ENCODE measurements at places on chromosomes 7 and 10. TPM values are rescaled to one million over a fixed set of nuclear protein-coding genes. Genes with fewer than 3 reads are reported as not detected.

GJD4 gene
- total RNA-seq: not detected

- H3K36me3 ChIP-seq: no peaks in the 10 kb centered on the region
- no peak for DNase-seq
- H3K4me3 ChIP-seq: no peak overlapping the region
- H3K27ac ChIP-seq: no peak overlapping the region
These were observed 618.3 kb downstream of the LRMDA start for GRCh38 chr10:76049581-76050290.

SPAM1 gene
- total RNA-seq: not detected

DNA sequence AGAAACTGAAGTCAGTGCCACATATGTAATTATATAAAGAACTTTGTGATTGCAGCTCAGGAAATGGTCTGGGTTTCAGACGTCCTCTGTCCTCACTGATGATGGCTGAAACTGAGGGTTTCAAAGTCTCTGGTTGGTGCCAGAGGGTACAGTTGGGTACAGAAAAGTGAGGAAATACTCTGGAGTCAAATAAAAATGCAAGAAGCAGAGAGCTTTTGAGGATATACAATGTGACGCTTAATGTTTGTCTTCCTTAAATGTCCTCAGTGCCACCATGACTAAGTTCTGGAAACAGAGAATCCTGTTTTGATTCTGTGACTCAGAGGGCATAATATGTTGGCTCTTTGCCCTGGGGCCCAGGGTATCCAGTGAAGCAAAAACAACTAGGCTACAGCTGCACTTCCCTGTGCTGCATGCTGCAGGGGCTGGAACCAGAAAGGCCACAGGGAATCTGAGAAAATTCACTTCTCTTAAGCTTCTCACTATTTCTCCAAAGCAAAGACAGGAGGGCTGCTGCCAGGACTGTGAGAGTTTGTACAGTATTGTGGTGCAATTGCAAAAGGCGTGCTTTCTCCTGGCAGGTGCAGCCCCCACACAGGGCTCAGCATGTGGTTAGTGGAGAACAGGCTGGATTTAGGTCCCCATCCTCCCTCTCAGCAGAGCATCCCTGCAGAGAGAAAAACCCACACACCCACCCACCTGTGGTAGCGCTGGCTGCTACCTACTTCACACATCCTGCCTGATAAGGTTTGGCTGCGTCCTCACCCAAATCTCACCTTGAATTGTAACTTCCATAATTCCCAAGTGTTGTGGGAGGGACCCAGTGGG lies 169.5 kb upstream of the SVIL start:
- DNase-seq: no peak
- no peaks in the 10 kb centered on the region for H3K4me1 ChIP-seq
- no peak overlapping the region for H3K27ac ChIP-seq
- H3K36me3 ChIP-seq: no peaks in the 10 kb centered on the region
- no peak overlapping the region for H3K4me3 ChIP-seq

- H3K27me3 ChIP-seq: no peaks in the 10 kb centered on the region
- DNase-seq: no peak
- H3K36me3 ChIP-seq: peaks cover 23% of the 10 kb centered on the region
- no peak overlapping the region for H3K4me3 ChIP-seq
- H3K27ac ChIP-seq: no peak overlapping the region
These were observed 78.6 kb downstream of the NRF1 start for GRCh38 chr7:129689995-129690581.

DNA sequence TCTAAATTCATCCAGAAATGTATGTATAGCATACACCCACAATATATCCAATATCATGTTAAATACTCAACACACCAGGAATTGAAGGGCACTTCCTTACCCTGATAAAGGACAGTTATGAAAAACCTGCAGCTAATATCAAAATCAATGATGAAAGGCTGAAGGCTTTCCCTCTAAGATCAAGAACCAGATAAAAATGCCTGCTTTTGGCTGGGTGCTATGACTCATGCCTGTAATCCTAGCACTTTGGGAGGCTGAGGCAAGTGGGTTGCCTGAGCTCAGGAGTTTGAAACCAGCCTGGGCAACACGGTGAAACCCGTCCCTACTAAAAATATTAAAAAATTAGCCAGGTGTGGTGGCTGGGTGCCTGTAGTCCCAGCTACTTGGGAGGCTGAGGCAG lies 21.6 kb upstream of the UPP1 start:
- no peaks in the 10 kb centered on the region for H3K4me1 ChIP-seq
- H3K27me3 ChIP-seq: no peaks in the 10 kb centered on the region
- no peak overlapping the region for H3K27ac ChIP-seq
- DNase-seq: no peak
- H3K36me3 ChIP-seq: no peaks in the 10 kb centered on the region

GRID1 gene
- not detected for total RNA-seq

DNA sequence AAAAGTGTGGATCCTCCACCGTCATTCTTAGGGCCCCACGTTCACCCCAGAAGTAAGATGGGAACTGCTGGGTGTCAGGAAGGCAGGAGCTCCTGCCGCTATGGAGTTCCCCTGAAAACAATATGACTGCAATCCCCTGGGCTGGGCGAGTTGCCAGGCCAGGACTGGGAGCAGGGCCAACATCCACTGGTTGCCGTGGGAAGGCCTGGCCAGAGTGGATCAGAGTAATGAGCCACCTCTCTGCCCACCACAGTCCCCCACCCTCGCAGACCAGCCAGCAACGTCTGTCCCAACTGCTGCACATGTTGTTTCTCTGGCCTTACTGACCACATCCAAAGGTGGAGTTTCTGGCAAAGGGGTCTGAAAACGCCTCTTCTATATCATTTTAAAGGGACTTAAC lies 86.6 kb downstream of the STRA8 start:
- H3K4me3 ChIP-seq: no peak overlapping the region
- H3K27ac ChIP-seq: no peak overlapping the region
- no peaks in the 10 kb centered on the region for H3K27me3 ChIP-seq
- H3K4me1 ChIP-seq: no peaks in the 10 kb centered on the region
- no peaks in the 10 kb centered on the region for H3K36me3 ChIP-seq

UCMA gene
- total RNA-seq: not detected

DNA sequence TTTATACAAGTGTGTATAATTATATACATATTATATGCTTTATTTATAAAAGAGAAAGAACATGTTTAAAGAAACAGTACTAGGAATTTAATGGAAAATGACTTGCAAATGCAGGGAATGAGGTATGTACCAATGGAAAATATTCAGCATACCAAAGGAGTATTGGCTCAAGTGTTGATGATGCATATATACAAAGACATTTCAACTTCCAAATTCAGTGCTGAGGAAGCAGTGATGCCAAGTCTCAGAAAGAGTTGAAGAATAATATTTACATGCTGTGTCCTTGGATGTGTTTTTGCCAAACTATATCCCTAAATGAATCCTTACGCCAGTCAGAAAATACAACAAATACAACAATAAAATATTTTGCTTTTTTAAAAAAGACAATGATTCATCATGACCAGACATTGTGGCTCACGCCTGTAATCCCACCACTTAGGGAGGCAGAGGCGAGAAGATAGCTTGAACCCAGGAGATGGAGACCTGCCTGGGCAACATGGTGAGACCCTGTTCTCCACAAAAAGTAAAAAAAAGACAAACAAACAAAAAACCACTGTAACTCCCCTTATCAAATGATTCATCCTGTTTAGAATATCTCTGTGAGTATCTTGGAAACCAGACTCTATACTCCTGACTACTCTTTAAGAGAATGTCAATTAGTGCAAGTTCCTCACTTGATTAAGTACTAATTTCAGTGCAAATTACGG lies 157.2 kb downstream of the CHRM2 start:
- H3K36me3 ChIP-seq: no peaks in the 10 kb centered on the region
- no peak overlapping the region for H3K27ac ChIP-seq
- H3K4me1 ChIP-seq: no peaks in the 10 kb centered on the region
- no peak for DNase-seq

DNA sequence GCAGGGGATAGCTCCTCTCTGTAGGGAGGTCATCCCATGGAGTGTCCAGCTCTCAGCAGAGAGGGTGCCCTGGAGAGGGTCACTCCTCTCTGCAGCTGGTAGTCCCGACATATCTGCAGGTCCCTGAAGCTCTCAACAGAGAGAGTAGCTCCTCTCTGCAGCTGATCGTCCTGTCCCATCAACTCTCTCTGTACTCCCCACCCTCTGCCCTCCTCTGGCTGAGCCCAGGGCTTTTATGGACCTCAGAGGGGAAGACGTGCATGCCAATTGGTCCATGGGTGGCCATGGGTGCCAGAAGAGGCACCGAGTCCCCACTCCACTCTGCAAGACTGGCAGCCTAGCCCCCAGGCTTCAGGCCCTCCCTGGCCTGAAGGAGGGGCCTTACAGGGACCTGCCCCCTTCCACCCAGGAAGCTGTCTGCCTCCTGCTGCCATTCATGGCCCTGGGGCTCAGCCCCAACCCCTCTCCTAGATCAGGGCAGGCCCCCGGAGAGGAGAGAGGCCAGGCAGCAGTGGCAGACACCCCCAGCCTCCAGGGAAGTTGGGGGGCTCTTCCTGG lies 9.0 kb upstream of the BLVRA start:
- no peak overlapping the region for H3K4me3 ChIP-seq
- no peak for DNase-seq
- no peaks in the 10 kb centered on the region for H3K36me3 ChIP-seq
- no peaks in the 10 kb centered on the region for H3K27me3 ChIP-seq

PON3 gene
- not detected for total RNA-seq

CALHM2 gene
- total RNA-seq: 135 TPM

DNA sequence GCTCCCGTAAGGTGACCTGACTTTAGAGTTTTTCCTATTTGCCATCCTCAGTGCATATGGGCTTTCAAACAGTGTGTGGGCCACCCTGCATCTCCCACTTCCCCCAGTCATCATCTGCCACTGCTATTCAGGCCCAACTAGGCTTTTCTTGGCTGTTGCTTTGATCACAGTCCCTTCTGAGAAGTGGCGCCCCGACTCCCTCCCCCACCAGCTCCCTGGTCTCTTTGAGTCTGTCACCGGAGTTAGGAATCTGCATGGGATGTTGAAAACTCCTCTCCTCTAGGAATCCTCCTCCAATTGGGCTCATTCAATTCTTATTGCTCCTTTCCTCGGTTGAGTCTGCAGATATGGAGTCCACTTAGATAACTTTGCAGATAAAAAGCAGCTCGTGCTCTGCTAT lies 32.1 kb downstream of the HIF1AN start:
- no peak overlapping the region for H3K4me3 ChIP-seq
- peaks cover 25% of the 10 kb centered on the region for H3K27me3 ChIP-seq
- H3K36me3 ChIP-seq: peaks cover 2% of the 10 kb centered on the region
- DNase-seq: no peak
- no peak overlapping the region for H3K27ac ChIP-seq

RARRES2 gene
- not detected for total RNA-seq

LAMB1 gene
- total RNA-seq: not detected
